AML-193 (cell line): ENCODE measurements at places on chromosomes 6 and 20.

- DNase-seq: no peak
These were observed 97.2 kb upstream of the RIN2 start for GRCh38 chr20:19660808-19661378.

DNA sequence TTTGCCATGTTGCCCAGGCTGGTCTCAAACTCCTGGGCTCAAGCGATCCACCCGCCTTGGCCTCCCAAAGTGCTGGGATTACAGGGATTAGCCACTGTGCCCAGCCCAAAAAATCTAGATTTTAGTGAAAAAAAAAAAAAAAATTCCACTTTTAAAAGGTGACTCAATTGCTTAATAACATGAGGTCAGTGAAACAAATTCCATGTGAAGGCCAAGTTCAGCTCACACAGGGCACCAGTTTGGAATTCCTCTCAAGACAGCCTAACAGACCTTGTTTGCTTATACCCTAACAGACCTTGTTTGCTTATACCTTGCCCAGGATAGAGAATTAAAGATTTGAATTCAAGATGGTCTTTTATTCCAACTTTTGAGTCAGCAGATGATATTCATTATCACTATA is 5.1 kb downstream of the RRBP1 start:
- DNase-seq: no peak

DNA sequence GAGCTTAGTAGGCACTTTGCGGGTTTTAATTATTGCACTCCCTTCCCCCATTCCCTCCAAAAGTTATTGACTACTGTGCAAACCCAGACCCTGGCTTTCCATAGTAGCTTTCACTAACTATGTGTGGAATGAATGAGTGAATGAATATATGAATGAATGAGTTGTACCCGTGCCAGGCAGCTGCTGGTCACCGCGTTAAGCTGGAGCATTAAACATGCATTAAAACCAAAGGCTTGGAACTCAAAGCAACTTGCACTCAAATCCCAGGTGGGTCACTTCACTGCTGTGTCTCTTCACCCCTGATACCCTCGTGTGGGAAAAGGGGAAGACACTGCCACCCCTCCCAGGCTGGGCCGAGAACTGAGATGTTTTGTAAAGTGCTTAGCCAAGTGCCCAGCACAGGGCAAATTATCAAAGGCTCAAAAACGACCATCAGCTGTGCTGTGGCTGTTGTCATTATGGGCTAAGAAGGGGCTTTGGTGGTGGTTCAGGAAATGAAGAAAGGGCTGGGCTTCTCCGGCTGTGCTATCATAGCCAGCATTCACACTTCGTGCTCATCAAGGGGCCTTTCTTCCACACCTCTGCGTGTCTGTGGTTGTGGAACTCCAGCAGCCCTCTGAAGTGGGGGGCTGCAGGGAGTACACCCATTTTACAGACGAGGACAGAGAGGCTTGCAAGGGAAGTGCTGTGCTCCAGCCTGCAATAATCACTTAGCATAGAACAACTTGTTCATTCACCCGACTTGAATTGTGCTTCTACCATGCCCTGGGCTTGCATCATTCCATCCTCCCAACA is 60.2 kb upstream of the STX16 start:
- no peak for DNase-seq

GRCh38 chr20:49982346-49983122 is at the start of gene SNAI1:
SNAI1 (plus strand) TSS chr20:49982980; CDS start chr20:49983060, 80 bp downstream.
- peak; percentile 66 for DNase-seq

GRCh38 chr20:60446267-60447111 is 488.3 kb downstream of the CDH26 start:
- DNase-seq: peak; percentile 45

GRCh38 chr6:157980288-157981131 is 1.2 kb upstream of the SYNJ2 start:
- DNase-seq: peak; percentile 50

GRCh38 chr6:81756690-81757089 is 4.2 kb upstream of the TENT5A start:
- DNase-seq: no peak

DNA sequence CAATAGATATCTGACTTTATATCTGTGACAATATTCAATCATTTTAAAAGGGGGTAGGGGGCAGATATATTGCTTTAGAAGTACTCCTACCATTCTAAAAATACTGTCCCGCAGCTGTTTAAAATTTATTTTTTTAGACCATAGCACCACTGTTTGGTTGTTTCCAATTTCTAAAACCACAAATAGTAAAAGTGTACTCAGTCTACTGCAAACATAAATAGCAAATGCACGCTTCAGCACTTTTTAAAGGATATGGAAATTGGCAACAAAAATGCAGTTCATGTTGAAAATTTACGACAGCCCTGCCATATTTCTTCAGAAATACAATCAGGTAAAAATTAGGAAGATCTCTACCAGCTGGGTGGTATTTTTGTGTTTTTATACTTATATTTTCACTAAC is 132.0 kb upstream of the RUNX2 start:
- no peak for DNase-seq

DNA sequence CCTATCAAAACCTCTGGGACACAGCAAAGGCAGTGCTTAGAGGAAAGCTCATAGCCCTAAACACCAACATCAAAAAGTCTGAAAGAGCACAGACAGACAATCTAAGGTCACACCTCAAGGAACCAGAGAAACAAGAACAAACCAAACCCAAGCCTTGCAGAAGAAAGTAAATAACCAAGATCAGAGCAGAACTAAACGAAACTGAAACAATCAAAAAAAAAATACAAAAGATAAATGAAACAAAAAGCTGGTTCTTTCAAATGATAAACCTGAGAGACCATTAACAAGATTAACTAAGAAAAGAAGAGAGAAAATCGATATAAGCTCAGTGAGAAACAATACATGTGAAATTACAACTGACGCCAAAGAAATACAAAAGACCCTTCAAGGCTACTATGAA is 34.8 kb upstream of the RUNX2 start:
- DNase-seq: no peak

DNA sequence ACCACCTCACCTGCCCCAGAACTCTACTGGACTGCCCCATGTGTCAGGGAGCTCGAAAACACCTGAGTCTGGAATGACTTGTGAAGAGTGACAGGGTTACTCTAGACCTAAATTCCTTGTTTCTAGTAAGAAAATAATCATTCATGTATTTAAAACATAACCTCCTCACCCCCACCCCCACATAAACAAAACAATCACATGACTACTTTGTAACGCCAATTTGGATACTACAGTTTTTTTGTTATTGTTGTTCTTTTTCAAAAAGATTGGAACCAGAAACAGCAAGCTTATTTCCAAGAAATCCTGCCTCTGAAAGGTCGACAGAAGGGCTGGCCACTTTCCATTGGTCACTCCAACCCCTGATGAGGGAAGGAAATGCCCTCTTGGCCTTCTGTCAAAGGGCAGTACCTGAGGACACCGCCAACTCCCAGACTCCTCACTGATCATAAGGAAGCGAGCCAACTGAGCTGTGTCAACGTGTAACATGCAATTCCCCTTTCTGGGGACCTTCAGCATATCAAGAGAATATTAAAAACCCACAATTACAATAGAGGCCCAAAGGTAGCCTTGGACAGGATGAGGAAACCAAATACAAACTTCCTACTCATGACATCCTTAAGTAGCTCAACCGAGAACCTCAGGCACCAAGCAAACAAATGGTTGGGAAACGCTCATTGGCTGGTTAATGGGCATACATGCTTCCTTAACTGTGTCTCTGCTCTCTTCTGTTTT is 2.6 kb downstream of the MCUR1 start:
- peak; percentile 50 for DNase-seq

DNA sequence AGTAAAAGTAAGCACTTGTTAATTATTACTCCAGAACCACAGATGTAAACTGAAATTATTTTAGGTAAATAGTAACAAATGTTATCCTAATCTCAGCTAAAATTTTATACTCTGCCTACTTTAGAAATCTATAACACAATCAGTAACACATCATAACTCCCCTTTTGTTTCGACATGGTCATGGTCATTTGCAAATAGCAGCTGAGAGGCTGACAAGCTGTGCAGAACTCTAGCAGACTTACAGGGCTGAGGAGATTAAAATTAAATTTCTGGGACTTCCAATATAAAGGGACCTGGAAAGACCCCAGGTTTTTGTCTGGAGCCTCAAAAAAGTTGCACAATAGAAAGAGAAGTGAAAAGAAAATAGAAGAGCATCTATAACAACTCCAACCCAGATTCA is 88.8 kb downstream of the PRL start:
- DNase-seq: no peak

DNA sequence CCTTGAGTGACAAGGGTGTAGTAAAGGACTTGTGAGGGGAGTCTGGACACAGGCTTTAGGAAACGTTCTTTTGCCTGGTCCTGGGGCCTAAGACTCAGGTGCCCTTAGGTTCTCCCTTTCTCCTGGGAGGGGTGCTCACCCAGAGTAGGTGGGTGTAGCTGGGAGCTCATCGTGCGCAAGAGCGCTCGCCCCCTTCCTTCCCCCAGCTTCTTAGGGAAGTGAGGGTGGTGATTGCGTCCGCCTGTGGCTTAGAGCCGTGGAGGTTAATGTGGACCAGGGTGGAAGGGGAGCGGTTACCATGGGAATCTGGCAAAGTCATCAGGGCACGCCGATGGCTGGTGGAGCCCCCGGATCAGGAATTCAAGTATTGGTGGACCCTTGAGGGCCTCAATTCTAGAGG is 3.3 kb upstream of the AARS2 start:
- DNase-seq: no peak

GRCh38 chr20:34193051-34193450 is 48.2 kb upstream of the ASIP start:
- DNase-seq: no peak

GRCh38 chr6:138666636-138667035 is 106.9 kb upstream of the CCDC28A start:
- no peak for DNase-seq

DNA sequence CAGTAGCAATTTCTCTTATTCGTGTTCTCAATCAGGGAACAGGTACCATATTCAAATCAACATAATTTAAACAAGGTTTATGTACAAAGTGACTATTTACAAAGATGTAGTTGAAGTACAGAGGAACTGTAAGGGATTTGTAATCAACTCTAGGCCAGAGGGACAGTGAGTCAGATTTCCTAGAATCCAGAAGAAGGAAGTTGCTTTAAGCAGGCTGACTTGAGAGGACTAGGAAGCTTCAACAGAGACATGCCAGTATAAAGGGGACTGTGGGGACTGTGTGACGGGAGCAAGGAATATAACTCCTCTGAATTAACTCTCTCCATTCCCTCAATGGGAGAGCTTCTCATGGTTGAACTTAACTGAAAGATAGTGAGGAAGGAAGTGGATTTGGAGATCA is 427.4 kb upstream of the JAG1 start:
- peak; percentile 64 for DNase-seq

GRCh38 chr20:38892091-38892981 is 33.9 kb upstream of the FAM83D start:
- no peak for DNase-seq

DNA sequence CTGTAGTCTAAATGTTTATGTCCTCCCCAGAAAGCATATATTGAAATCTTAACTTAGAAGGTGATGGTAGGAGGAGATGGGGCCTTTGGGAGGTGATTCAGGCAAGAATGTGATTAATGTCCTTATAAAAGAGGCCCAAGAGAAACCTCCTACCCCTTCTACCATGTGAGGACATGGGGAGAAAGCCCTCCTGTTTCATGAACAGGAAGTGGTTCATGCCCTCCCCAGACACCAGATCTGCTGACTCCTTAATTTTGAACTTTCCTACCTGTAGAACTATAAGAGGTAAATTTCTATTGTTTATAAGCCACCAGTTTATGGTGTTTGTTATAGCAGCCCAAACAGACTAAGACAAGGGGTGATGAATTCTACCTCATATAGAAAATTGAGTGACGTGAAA is 8.7 kb upstream of the ECT2L start:
- DNase-seq: no peak

- DNase-seq: no peak
These were observed 29.8 kb downstream of the SYNJ2 start for GRCh38 chr6:158011478-158011920.

DNA sequence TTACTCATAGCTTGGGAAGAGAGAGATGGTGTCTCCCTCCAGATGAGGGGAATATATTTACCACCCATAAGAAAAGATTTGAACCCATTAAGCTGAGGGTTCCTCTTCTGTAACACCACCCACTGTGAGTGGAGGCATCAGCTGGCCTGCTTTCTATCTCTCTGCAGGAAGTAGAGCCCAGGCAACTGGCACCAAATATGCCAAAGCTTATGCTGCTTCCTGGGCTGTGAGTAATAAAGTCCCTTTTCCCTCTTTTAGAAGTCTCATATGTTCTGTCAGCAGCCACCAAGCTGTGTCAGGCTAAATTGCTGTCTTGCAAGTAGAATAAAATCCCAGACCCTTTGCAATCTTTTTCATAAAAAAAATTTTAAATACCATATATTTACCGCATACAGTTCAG is 241.4 kb downstream of the LAMA2 start:
- no peak for DNase-seq

DNA sequence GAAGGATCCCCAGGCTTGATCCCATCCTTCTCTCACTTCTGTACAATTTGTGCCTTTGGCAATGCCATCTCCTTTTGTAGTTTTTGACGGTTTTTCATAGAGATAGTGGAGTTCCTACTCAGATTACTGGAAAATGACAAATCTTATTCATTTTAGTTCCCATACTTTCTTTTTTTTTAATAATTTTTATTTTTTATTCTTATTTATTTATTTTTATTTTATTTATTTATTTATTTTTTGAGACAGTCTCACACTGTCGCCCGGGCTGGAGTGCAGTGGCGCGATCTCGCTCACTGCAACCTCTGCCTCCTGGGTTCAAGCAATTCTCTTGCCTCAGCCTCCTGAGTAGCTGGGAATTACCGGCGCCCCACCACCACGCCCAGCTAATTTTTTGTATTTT is 4.3 kb upstream of the GABBR1 start:
- DNase-seq: no peak

- no peak for DNase-seq
These were observed 134.8 kb downstream of the DTNBP1 start for GRCh38 chr6:15527838-15528617.

- DNase-seq: no peak
These were observed 46.1 kb upstream of the PSMF1 start for GRCh38 chr20:1072258-1072657.

DNA sequence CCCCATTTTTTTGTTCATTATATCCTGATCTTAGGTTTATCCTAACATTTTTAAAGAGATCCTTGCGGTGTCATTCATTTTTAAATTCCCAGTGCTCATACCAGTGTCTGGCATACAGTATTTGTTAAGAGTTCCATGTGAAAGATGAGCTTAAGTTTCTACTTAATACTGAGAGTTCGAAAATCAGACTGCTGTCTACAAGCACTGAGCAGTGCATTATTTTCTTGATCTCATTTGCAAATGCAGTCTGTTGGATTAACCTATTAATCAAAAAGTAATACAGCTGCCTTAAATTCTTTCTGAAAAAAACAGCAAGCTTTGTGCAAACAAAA is 663 bp downstream of the COQ3 start:
- DNase-seq: no peak

- DNase-seq: no peak
These were observed 7.8 kb downstream of the STX7 start for GRCh38 chr6:132505158-132505557.

- DNase-seq: no peak
These were observed 310.2 kb upstream of the SGK1 start for GRCh38 chr6:134628154-134628553.

GRCh38 chr6:1404713-1405098 is 15.3 kb downstream of the FOXF2 start:
- DNase-seq: no peak
